ENCODE measurements at places on chromosomes 16 and 17.

DNA sequence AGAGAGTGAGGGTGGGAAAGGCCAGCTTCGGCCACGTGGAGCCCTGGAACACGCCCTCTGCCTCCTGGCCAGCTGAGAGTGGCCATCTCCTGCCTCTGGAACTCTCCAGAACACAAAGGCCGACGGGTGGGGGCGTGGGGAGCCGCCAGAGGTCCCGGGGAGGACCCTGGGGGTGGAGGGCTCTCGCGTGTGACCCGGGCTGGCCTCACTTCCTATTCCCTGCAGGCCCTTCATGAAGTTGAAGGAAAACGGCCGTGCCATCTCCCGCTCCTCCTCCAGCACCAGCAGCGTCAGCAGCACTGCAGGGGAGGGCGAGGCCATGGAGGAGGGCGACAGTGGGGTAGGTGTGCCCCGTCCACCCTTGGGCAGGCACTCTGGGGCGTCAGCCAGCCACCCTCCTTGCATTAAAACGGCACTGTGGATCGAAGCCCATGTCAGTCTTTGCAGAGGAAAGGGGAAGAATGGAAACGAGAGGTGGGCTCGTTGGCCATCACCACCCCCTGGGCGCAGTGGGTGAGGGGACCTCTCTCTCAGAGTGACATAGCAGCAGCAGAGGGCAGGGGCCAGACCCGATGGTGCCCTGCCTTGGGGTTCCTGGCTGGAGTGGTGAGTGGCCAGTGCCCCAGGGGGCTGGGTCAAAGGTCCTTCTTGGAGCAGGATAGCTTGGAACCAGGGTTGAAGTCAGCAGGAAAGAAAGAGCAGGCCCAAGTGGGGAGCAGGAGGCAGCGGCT lies 37.1 kb downstream of the OR1D5 start:
- DNase-seq = no peak

DNA sequence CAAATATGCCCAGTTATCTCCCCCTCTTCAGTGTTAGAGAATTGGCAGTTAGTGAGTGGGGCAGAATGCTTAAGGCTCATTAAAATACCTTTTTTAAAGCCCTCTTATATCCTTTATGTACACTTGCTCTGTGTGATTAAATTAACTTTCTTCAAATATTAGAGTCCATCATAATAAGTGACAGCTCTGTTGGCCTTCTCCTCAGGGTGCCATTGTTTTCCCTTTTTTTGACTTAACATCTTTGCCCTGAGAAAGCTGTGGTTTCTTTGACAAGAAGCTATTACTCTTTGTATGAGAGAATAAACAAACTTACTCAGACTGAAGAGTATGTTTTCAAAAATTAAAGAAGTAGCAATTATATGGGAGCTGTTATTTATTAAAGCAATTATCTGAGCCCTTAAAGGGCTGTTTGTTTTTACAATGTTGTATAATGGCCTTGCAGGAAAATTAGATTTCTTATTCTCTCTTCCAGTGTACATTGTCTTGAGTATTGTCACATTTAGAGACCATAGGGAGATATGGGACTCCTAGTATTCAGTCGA lies 13.4 kb downstream of the RBBP6 start:
- DNase-seq = no peak

GRCh38 chr16:66996324-66996982 lies 8.1 kb downstream of the CES4A start:
- no peak for DNase-seq

- DNase-seq = no peak
Measured at GRCh38 chr17:5758651-5759050, 174.3 kb upstream of the NLRP1 start.

- no peak for DNase-seq
Measured at GRCh38 chr16:57764341-57765159, 29.0 kb downstream of the KATNB1 start.

GRCh38 chr17:28553000-28553505 lies 629 bp upstream of the UNC119 start:
- no peak for DNase-seq

DNA sequence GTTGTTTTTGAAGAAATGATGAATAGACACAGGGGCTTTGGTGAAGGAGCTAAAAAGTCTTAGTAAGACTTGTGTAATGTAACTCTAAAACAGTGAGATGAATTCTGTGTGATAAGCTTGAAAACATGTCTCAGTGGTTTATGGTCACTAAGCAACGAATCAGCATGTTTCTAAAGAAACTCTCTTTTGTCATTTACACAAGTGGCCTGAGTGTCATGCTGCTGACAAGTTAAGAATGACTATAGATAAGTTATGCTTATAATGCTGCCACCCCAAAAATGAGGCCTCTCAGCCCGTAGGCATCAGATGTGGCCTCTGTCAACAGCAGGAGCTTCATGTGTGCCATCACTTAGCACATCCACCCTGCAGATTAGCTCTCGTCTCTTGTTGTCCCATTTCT lies 8.7 kb downstream of the COX10 start:
- DNase-seq = no peak

DNA sequence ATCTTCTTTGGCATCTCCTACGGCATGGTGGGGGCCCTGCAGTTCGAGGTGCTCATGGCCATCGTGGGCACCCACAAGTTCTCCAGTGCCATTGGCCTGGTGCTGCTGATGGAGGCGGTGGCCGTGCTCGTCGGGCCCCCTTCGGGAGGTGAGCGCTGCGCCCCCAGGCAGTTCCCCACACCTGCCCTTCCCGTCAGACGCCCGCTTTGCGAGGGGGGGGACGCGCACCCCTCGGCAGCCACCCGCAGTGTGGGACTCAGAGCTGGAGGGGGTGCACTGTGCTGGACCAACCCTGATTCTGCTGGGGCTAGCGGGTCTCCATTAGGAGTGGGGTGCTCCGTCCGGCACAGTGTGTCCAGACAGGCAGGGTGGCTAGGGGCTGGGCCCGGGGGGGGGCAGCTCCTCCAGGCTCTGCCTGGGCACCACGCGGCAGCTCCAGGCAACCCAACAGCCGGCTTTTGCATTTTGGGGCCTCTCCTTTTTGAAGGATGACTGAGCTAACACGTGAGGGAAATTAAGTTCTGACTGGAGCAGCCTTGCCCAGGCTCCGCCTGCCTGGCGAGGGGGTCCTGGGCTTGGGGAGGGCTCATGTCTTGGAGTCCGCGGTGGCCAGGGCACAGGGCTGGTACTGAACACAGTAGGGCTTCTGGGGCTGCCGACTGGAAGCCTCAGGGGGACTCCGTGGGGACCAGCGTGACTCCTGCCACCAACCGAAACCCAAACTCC lies 9.1 kb downstream of the SLC16A3 start:
- DNase-seq = no peak

- peak; percentile 52 for DNase-seq
Measured at GRCh38 chr16:29811170-29811895, 660 bp upstream of the PRRT2 start.

- DNase-seq = no peak
Measured at GRCh38 chr16:750485-750884, 9.7 kb upstream of the CIAO3 start.

DNA sequence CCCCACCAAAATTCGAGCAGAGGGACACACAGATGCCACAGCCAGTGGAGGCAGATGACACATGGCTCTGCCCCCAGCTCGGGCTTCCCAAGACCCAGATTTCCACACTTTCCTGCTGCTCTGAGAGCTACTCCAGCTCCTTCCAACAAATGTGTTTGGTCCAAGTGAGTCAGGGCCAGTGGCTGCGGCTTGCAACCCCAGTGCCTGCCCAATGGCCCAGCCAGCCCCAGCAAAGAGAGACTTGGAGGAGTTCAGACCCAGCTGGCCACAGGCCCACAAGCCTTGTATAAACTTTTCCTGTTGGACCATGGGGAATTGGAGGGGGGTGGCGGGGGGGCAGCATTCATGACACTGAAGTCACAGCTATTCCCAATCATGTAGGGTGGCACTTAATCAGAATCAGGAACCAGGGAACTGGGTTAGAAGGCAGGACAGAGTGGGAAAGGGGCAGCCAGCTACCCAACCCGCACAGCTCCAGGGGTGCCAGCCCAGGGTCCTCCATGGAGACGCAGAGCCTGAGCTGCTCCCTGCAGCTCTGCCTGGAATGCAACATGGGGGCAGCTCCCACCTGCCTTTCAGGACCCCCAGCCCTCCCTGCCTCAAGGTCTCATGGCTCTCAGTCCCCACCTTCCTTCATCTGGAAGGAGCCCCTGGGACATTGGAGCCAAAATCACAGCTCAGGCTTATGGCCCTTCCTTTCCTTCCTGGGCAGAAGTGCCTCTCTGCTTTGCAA lies 17.5 kb upstream of the C16orf78 start:
- no peak for DNase-seq

DNA sequence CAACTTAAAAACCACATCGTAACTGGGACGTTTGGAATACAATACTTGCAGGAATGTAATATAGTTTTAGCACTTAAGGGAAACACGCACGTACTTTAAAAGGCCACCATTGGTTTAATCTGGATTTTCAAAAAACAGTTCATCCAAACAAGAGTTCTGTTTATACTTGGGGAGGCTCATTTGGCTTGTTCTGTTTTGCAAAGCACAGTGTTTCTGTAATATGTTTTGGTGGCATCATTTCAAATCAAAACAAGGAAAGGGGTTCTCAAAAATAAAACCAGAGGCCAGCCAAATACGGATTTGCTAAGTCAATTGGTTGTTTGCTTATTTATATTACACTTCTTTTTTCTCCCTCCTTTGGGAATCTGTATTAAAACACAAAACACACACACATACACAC lies 656.1 kb upstream of the SOX9 start:
- DNase-seq = no peak

GRCh38 chr16:1651094-1651973 lies 26.7 kb upstream of the JPT2 start:
- DNase-seq = no peak

- no peak for DNase-seq
Measured at GRCh38 chr17:16351831-16352230, 1.4 kb downstream of the CENPV start.

DNA sequence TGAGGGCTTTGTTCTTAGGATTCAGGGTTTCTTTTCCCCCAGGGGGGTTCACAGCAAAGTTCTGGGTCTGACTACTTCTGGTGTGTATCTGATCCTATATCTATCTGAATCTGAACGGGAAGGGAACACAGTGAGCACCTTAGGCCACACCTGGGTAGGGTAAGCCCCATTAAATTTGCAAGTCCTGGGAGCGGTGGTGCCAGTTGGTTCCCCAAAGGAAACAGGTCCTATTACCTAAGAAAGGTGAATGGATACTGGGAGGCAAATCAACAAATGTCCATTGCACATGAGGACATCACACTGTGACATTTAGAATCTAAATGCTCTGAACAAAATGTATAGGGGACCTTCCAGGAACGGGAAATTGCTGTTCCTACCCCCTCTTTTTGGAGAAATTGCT lies 54.6 kb downstream of the BMERB1 start:
- DNase-seq = no peak

DNA sequence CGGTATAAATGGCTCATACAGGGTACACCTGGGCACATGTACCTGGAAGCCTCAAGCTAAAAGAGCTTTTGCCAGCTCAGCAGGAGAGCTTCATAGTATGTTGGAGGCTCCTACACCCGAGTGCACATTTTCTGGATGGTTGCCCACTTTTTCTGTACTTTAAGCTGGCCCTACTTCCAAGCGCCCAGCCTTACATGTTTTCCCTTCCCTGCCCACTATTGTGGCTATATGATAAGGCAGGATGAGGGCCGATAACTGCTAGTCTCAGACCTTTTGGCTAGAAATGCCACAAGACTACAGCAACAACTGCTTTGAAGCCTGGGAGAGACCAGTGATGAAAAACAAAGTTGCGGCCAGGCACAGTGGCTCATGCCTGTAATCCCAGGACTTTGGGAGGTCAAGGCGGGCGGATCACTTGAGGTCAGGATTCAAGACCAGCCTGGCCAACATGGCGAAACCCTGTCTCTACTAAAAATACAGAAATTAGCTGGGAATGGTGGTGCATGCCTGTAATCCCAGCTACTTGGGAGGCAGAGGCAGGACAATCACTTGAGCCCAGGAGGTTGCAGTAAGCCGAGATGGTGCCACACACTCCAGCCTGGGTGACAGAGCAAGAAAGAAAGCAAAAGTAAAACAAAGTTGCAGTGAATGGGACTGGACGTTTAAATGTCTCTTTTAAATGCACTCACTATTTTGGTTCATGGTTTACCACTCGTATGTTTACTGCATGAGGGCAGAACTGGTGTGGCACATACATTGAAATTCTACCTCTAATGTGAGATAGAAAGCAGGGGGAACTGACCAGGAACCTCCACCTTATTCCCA lies 14.2 kb upstream of the MARCHF10 start:
- no peak for DNase-seq

- no peak for DNase-seq
Measured at GRCh38 chr16:23960081-23960885, 124.5 kb downstream of the PRKCB start.

DNA sequence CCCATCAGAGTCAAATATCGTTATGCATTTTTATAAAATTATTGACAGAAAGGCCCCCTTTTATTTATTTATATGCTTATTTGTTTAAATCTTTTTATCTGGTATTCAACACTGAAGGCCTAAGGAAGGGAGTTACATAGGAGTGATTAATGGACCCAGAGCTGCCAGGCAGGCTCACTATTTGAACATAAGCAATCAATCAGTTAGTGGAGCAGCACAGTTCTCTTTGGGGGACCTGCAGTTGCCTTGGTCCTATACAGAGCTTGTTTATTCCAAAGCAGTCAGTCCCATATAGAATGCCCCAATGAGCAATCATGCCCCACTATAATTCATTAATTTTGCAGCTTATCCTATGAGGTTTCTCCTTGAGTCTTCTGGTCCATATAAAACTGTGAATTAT lies 389.4 kb upstream of the GOT2 start:
- DNase-seq = no peak

- DNase-seq = no peak
Measured at GRCh38 chr17:59844884-59845594, 47.7 kb downstream of the TUBD1 start.

- DNase-seq = no peak
Measured at GRCh38 chr17:63086483-63087185, 120.6 kb downstream of the TANC2 start.

DNA sequence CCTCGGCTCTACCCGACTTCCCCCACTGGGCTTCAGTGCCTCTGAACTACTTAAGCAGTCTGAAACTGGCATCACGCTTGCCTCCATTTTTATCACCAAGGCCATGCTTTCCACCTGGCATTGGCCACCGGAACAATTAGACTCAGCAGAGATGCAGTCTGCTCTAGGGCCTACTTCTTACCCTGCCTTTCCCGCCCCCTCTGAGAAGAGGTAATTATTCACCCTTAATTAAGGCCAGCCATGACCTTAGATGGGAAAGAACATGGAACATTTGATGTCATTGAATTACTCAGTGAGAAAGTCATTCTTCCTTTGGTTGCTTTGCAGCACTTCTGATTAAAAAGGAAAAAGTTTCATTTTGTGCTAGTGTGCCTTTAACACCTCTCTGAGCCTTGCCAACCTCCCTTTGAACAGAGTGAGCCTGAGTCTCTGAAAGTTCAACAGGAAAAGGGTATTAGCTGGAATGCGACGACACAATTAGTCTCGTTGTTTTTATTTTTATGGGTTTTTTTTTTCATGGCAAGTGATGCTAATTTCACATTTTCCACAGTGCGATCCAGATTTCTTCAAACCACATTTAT lies 60.9 kb upstream of the TNRC6A start:
- DNase-seq = no peak

DNA sequence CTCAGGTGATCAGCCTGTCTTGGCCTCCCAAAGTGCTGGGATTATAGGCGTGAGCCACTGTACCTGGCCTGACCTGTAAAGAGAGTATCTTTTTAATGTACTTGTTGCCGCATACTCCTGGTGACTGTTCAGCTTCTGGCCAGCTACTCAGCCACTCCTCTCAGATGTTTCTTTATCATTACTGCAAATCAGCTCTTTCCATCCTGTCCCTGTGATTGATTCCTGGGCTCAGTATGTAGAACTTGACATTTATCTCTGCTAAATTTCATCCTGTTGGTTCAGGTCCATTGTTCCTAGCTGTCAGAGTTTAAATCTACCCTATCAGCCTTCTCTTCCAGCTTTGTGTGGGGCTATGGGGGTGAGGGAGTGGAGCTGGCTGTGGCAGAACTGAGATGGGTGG lies 211.5 kb upstream of the ASIC2 start:
- no peak for DNase-seq

Measured in activated effector memory CD4-positive, alpha-beta T cell treated with Interleukin-2 at 50 U/mL for 16 hours (primary cell).